Common myeloid progenitor, CD34-positive (primary cell): ENCODE measurements at places on chromosomes 12 and 14.

DNA sequence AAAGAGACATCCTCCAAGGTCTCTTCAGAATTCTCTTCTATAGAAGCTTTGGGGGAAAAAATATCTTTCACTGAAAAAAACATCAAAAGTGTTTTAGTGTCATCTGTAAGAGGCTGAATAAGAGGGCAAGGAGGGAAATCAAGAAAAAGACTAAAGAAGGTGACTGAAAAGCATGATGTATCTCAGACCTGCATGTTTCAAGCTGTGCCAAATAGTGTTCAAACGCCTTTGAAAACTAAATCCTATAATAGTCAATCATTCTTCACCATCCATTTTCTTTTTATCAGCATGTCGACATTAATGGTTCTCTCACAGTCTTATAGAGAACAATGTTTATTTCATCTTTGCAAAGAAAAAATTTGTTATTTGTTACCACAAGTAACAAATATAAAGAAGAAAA is 94.5 kb downstream of the CEP128 start:
- no peak for DNase-seq

DNA sequence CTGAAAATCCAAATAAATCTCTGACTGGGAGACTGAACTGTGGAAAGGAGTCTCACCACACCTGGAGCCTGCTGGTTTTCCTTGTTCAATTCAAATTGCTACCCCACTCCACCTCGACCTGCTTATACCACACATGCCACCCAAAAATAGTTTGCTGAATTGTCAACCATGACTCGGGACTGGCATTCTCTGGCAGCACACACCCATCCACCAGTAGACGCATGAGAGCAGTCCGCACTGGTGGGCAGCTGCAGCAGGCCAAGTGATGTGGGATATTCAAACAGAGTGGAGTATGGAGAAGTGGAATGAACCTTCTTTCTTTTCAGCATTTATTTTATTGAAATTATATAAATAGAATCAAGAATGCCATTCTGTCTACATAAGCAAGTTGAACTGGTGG is 38.7 kb upstream of the SYCP3 start:
- DNase-seq, result no peak

DNA sequence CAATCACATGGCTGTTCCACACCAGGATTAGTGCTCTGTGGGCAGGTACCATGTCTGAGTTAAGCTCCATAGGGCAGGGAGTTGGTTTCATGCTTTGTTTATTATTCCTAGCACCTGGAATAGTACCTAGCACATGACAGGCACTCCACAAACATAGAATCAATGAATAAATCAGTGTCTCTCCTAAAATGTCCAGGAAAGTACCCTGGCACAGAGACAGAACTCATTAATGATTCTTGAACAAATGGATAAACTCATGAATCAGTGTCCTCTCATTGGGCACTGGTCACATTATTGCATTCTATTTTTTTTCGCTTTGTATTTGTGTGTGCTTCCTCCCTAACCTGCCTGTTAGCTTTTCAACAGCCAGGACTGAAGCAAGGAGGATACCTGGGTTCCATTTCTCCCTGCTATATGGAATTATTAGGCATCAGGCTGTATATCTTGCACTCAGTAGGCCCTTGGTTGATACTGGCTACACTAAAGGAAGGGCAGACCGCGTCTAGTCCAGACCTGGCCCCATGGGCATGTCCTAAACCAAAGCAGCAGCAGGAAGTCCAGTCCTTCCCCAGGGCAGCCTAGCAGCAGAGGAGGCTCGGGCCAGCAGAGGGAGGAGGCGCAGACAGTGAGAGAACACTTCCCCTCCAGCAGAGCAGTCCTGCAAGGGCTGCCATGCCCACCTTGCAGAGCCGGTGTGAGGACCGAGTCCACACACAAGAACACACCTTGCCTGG is 18.4 kb downstream of the HDAC7 start:
- DNase-seq, result peak; percentile 51

DNA sequence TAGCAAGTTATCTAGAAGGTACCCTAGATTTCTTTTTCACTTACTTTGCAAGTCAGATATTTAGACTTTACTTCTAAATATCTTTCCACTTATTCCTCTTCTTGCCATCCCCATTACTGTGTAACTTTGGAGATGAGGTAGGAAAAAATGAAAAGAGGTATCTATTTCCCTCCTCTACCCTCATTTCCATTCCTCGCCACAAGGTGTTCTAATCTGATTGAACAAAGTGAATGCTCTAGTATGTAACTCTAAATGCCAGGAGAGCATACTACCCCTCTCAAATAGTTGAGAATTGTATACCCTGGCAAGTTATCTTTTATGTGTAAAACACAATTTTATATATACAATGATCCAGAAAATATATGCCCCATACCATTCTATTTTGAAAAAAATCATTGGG is 1.7 kb upstream of the LDHB start:
- DNase-seq, result no peak

- no peak for DNase-seq
Observed at GRCh38 chr14:51097287-51097686, 2.4 kb upstream of the TRIM9 start.

DNA sequence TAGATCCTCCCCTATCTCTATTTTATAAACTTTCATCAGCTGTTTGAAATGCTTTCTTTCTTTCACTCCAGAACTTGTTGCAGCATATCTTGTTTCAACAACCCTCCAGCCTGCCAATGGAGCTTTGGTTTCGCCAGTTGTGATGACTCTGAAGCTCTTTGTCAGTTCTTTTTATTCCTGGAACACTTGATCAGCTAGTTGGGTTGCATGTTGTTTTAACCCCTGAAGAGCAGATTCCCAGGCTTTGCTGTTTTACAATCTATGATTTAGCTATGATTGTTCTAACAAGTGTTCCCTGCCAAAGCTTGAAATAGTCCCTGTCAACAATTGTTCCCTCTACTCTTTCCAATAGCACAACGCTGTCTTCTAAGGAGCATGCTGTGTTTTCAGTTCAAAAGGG is 50.6 kb upstream of the FUT8 start:
- DNase-seq, result no peak

- no peak for DNase-seq
Observed at GRCh38 chr14:39322807-39323206, 89.1 kb downstream of the MIA2 start.

DNA sequence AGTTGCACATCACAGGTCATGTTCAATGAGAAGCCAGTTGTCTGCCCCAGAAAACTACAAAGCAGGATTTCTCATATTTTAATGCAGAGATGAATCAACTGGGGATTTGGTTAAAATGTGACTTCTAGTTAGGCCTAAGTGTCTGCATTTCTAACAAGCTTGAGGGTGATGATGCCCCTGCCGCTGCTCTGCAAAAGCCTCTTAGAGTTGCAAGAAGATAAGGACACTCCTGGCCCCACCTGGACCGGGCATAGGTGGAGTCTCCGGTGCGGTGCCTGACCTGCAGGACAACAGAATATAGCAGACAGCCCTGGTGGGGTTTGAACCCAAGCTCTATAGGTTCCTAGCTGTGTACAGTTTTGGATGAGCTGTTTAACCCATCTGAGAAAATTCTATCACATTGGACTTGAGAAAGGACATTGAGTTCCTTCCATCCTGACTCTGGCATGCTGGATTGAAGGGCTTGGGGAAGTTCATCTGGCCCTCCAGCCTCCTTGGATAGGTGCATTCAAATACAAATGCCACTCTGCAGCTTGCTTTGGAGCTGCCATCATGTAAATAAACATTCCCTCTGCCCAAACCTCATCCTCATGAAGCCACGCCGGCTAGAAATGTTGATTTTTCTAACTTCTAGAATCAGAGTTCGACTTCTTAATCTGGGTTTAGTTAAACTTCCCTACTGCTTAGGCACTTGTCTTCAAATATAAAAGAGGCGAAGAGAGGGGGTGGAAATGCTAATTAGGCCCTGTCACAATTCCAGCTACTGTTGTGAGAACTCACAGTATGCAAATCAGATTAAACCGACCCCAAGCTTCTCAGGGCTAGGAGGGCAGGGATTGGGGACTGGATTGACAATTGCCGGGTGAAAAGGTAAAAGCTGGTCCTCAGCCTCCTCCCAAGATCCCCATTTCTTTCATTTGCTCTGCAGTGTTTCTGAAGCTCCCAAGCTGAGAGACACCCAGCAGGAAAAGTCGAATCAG is 1225.6 kb downstream of the VRK1 start:
- DNase-seq, result no peak

GRCh38 chr12:10551375-10551774 is 45.7 kb downstream of the EIF2S3B start:
- DNase-seq, result no peak

DNA sequence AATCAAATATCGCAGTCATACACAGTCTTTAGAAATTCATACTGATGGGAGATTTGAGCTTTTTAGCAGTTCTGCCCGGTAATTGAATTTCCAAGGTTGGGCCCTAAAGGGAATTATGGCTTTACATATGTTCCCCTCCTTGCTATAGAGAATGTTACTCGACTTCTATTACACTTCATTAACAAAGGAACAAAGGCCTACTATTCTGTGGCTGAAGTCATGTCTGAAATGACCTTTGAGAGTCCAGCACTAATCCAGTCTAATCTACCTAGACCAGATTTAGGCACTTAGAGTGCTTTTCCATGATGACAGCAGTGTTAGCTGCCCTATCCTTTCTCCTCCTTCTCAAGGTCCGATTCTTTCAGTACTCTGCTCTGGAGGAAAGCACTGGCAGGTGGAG is 305.3 kb downstream of the MED13L start:
- no peak for DNase-seq

- no peak for DNase-seq
Observed at GRCh38 chr14:69683971-69684370, 72.6 kb downstream of the SUSD6 start.

- peak; percentile 61 for DNase-seq
Observed at GRCh38 chr14:52279408-52279807, 11.9 kb downstream of the PTGDR start.

DNA sequence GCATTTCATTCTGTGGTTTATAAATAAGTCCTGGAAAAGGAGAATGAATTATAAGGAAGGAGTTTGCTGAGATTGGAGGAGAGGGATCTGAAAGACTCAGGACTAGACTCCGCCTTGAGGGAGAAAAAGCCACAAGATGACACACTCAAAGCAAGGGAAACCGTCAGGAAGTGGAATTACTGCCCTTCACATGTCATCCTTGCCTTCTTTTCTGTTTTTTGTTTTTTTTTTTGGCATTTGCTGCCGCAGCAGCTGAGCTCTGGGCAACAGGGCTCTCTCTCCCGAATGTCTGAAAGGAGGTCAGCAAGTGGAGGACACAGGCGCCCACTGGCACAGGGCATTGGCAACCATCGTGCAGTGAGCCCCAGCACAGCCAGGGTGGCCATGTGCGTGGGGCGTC is 344.9 kb downstream of the DPF3 start:
- DNase-seq, result no peak

DNA sequence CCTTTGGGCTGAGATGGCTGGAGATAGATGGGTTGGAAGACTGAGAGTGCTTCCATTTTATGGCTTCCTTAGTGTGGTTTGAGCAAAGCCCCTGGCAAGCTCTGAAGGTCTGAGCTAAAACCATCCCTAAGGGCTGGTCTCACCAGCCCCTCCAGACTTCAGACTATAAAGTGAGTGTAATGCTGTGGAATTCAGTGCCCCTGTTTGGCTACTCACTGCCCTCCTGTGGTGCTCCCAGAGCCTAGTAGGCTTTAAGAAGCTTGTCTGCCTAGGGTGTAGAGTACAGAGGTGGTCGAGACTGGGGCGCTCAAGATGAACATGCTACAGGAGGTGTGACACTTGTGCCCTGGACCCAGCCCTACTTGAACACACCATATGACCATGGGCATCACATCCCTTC is 246.7 kb upstream of the FKBP4 start:
- peak; percentile 20 for DNase-seq

GRCh38 chr12:129549656-129550055 is 354.2 kb downstream of the TMEM132D start:
- DNase-seq, result no peak

DNA sequence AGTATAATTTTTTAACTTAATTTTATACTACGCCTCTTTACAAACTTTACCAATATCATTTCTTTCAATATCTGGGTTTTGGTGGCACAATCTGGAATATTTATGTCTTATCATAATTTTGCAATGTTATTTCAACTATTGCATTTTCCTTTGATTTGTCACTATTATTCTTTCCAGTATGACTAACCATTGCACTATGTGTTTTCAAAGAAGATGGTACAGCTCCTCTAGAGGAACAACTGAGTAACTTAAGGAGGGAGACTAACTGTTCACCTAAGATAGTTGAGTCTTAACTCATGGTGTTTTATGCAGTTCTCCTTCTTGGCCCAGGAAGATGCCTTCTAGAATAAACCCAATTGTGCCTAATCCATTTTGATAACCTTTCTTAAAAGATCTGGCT is 60.5 kb upstream of the KIF21A start:
- DNase-seq, result no peak

- DNase-seq, result peak; percentile 50
Observed at GRCh38 chr12:121806009-121806545, 2.3 kb downstream of the SETD1B start.

- no peak for DNase-seq
Observed at GRCh38 chr14:71388862-71389261, 481.6 kb downstream of the PCNX1 start.

DNA sequence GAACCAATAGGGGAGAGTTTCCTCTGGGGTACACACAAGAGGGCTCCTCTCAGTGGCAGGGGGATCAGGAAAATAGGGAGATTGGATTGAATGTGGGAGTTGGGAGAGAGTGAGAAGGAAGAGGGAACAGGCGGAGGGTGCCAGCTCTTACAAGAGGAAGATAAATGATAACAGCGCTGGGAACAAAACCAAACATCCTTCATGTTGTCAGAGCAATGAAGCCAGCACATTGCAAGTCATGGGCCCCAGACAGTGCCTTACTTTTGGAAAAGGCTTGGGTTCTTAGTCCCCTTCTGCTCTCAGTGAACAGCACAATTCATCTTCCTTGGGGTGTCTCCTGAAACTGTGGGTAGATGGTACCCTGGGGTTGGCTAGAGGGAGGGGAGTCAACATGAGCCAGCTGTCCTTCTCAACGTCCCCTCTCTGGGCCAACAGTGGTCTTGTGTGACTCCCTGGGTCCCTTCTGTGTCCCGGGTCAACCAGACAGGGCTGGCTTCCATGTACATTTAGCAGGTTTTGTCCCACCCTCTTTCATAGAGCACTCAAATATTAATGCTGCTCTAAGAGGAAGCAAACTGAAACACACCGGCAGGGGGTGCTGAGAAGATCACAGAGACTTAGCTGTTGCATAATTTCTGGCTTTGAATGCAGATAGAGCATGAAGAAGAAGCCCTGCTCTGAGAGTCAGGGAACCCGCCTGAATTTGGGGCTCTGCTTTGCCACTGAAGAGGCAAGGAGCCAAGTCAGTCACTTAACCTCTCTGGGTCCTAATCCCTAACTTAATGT is 138.5 kb downstream of the ESRRB start:
- peak; percentile 48 for DNase-seq

GRCh38 chr14:98118749-98119148 is 1153.2 kb downstream of the BCL11B start:
- no peak for DNase-seq

DNA sequence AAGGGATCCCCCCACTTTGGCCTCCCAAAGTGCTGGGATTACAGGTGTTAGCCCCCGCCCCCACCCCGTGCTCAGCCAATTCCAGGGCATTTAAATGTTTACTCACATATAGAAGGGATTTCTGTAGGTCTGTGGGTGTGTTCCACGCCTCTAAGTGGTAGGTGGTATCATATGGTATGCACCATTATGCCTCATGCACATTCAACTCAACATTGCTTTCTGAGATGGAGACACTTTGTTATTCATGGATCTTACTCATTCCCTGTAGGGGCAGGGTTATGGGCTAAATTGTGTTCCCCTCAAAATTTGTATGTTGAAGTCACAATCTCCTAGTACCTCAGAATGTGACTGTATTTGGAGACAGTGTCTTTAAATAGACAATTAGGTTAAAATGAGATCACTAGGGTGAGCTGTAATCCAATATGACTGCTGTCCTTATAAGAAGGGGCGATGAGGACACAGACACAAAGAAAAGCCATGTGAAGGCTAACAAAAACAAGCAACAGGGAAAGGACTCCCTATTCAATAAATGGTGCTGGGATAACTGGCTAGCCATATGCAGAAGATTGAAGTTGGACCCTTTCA is 200.6 kb downstream of the EFCAB11 start:
- no peak for DNase-seq
